CD4-positive, alpha-beta T cell treated with Interleukin-21 for 1 hour (primary cell): ENCODE measurements at places on chromosomes 4 and X.

GRCh38 chr4:126838941-126839679 is 793.6 kb upstream of the INTU start:
- DNase-seq, result no peak

DNA sequence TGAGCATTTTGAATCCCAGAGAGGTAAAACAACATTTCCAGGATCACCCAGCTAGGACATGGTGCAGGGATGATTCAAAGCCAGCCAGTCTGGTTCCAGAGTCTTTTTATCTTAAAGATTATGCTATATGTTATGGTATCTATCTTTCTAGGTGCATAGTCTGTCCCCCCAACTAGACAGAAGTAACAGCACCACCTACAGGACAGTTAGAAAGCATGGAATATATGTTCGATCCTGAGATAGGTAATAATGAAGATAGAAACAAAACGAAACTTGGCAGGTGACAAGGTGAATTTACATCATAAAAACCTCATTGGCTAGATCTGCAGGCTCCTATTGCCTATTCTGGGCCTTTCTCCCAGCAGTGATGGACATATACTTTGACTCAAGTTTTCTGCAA is 723.2 kb downstream of the SMARCA1 start:
- no peak for DNase-seq

DNA sequence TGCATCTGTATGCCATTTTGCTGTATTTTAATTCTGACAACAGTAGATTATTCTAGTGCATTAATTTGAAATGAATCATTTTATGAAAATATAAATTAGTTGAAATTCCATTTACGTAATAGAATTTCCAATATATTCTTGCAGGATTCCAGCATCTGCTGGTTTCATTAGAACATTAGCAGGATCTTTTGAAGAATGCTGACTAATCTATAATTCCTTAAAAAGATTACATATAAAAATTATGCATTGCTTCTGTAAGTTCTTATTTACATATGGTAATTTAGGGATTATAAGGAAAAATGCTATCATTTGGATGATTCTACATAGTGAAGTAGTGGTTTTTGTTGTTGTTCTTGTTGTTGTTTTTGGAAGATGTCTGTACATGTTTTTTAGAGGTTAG is 182.2 kb upstream of the GNPDA2 start:
- DNase-seq, result no peak

- DNase-seq, result no peak
Observed at GRCh38 chr4:74738464-74739143, 55.7 kb downstream of the BTC start.

DNA sequence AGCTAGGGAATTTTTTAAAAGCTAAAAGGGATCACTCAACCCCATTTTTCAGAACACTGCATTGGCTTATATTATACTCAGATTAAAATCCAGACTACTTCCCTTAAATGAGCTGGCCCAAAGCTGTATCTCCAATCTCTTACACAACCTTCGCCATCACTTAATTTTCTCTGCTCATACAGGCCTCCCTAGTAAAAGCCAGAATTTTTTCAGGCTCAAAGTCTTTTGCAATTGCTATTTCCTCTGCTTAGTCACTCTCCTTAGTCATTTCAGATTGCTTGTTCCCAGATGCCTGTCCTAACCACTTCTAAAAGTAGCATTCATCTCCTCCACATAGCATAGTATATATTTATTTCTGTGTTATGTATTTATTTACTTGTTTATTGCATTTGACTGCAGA is 1587.9 kb upstream of the ADGRL3 start:
- DNase-seq, result no peak

DNA sequence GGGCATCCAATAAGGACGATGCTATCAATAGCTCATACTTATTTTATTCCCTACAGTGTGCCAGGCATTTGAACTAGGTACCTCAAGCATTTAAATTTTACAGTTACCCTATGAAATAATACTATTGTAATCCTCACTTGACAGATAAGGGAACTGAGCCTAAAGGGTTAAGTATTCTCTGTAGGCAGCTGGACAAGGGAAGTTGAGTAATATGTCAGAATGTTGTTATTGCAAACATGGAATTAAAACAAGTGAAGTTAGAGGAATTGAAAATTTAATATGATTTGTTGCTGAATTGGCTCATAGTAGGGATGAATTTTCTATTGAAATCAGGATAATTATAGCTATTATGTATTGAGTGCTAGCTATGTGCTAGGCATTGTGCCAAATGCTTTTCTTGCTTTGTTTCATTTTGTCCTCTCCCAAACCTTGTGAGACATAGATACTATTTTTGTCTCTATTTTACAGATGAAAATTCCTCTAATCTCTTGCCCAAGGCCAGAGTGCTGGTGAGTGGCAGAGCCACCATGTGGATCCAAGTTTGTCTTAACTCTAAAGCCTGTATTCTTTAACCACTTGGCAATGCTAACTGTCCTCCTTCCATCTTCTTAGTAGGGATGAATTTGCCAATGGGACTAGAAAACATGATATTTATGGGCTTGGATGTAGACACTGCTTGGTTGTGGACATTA is 58.1 kb downstream of the TMEM164 start:
- DNase-seq, result no peak

GRCh38 chrX:65726715-65727114 is 59.3 kb downstream of the MSN start:
- no peak for DNase-seq

DNA sequence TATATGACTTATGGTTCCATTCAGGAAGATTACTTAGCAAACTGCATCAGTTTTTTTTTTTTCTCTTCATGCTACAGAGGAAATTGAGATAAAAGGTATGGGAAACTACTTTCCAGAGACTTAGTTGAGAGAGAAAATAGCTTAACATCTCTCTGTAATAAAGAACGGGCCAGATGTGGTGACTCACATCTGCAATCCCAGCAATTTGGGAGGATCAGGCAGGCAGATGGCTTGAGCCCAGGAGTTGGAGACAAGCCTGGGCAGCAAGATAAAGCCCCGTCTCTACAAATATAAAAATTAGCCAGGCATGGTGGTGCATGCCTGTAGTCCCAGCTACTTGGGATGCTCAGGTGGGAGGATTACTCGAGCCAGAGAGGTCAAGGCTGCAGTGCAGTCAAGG is 271.2 kb upstream of the TENM3 start:
- DNase-seq, result no peak

DNA sequence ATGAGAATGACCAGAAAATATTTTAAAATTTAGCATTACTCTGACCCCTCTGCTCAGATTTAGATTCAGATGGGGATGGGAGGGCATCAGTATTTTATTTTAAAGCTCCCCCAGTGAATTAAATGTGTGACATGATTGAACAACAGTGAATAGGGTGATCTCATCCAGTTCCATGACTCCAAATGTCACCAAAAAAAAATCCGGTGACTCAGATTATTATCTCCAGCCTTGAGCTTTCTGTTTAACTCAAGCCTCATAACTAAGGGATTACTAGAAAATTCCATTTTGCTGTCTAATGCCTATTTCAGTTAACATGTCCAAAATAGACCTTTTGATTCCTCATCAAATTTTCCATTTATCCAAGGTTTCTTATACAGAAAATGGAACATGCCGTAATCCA is 121.8 kb upstream of the TMEM47 start:
- DNase-seq, result no peak

GRCh38 chr4:102779204-102779603 is 18.4 kb upstream of the MANBA start:
- no peak for DNase-seq

DNA sequence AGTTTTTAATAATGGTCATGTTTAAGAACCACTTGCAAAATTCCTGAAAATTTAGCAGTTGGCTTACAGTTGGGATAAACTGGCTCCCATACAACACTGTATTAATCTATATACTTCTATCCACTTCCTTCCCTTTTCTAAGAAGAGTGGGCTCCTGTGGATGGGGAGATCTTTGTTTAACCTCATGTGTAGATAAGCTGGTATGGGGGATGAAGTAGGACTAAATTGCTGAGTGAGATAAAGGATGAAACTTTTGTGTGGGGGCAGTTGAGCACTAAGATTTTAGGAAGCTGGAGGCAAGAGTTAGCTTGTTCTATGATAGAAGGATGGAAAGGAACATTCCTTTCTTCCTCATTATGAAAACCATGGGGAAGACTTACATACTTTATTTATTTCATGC is 54.6 kb upstream of the ATP8A1 start:
- no peak for DNase-seq

DNA sequence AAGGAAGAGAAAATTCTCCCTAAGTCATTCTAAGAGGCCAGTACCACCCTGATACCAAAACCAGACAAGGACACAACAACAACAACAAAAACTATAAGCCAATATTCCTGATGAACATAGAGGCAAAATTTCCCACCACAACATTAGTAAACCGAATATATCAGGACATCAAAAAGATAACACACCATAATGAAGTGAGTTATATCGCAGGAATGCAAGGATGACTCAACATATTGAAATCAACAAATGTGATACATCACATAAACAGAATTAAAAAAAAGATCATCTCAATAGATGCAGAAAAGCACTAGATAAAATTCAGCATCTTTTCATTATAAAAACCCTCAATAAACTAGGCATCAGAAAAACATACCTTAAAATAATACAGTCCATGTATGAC is 1844.4 kb upstream of the PCDH10 start:
- DNase-seq, result no peak
